ENCODE measurements at places on chromosomes 7 and 10.

DNA sequence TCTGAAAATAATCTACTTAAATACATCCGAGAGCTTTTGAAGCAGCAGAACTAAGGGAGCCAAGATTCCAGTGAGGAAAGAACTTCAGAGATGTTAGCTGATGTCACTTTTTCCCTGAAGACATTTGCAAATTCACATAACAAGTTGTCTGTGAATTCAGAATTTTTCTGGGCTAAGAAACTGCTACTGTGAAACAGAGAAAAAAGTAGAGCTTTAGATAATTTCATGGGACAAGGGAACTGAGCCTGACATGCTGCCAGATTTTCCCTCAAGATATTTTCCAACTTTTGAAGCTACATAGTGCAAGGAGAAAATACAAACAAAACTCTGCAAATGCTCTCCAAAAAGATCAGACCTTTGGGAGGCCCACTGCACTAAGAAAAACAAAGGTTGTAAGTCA lies 484.2 kb downstream of the ANKRD7 start:
- no peak for DNase-seq

DNA sequence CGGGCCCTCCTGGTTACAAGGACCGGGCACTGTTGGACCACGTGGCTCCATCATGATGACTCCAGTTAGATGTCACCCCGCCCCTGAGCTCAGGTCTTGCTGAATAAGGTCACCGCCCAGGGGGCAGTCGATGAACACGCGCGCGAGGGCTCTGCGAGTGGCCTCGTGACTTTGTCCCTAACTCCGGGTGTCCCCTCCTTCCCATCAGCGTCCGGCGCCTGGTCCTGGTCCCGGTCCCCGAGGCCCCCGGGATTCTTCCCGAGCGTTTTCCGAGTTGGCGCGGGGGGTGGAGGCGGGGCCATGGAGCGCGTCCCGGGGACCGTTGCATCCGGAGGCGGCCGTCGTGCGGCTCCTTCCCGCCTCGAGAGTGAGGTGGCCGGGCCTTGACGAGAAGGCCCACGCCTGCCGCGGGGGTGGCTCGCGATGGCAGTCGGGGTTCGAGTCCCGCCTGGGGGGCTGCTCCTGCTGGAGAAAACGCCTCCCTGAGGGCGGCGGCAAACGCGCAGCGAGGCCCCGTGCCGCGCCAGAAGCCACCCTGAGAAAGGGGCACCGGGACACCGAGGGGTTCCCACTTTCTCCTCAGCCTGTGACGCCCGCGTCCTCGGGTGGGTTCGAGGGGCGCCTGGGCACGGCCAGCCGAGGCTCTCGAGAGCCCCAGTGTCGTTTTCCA lies 569 bp upstream of the NPTX2 start:
- no peak for DNase-seq

- DNase-seq: no peak
Measured at GRCh38 chr10:96840841-96841518, 8.9 kb downstream of the LCOR start.

GRCh38 chr7:153370092-153370491 lies 610.5 kb downstream of the ACTR3B start:
- no peak for DNase-seq

- no peak for DNase-seq
Measured at GRCh38 chr7:90178166-90178565, 23.9 kb downstream of the STEAP1 start.

GRCh38 chr10:49610114-49610457 lies at the start of gene SLC18A3:
Gene SLC18A3, plus strand, starts transcription at chr10:49610310. Its CDS starts 431 bp downstream, at chr10:49610741.
- no peak for DNase-seq

- no peak for DNase-seq
Measured at GRCh38 chr10:71316786-71317160, 2.3 kb upstream of the SLC29A3 start.

DNA sequence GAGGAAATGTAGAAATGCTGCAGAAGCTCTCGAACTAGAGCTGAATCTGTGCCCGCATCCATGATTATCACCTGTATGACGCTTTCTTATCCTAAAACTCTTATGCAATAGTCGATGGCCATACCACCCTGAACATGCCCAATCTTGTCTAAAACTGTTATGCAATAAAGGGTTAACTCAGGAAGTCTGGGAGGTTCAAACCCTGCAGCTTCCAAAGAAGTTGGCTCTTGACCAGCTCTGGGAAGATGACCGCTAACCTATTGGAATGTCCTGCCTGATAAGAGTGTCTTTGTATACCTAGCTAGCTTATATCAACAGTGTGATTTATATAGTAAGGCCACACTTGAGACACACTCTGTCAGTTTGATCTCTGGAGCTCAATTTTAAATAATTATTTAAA lies 3.4 kb upstream of the C10orf88 start:
- no peak for DNase-seq

DNA sequence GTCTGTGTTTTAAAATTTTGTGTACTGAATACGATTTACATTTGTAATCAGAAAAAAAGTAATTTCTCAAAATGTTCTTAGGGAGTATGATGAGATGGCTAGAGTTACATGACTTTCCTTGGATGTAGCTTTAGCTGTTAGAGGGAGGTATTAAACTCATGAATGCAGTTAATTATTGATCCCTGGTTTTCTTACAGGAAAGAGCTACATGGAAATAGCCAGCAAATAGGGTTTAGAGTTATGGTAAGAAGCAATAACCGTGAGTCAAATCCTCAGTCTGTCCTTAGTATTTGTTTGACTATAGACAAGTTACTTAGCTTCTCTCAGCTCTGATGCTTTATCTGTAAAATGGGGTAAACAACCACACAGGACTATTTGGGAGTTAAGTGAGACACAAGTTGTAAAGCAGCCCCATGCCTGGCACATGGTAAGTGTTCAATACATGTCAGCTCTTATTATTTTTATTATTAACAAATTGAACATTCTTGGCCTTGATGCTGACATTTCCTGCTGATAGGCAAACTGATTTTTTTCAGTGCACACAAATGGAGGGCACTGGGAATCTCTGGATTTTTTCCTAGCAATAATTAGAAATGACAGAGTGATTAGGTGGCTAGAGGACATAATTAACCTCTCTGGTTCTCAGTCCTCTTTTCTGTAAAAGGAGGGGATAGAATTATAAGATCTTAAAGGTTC lies 204.5 kb upstream of the PHYHIPL start:
- no peak for DNase-seq

DNA sequence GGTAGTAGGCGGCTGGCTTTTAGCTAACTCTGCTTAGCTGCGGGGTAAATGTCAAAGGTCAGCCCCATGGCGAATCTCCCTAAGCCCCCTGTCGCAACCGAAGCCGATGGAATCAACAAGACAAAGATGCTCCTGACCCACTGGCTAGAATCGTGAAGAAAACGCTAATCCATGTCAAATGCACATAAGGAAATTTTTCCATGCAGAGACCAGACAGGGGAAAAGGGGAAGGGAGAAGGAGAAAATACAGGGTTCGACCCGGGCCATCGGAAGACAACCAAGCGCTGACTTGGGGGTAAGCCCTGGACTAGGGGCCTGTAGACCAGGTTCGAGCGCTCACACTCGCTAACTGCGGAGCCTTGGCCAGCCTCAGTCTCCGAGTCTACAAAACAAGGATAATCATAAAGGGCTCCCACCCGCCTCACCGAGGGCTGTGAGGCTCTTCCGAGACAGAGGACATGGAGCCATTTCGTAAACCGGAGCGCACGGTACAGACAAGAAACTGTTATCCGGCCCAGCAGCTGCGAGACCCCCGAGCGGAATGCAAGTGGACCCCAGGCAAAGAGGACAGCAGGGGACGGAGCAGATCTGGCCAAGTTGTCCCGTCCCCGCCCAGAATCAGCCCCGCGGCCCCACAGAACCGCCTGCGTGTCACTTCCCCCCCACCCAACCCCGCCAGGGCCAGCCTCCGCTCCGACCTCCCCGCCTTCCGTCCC lies 507 bp downstream of the SAR1A start:
- no peak for DNase-seq

DNA sequence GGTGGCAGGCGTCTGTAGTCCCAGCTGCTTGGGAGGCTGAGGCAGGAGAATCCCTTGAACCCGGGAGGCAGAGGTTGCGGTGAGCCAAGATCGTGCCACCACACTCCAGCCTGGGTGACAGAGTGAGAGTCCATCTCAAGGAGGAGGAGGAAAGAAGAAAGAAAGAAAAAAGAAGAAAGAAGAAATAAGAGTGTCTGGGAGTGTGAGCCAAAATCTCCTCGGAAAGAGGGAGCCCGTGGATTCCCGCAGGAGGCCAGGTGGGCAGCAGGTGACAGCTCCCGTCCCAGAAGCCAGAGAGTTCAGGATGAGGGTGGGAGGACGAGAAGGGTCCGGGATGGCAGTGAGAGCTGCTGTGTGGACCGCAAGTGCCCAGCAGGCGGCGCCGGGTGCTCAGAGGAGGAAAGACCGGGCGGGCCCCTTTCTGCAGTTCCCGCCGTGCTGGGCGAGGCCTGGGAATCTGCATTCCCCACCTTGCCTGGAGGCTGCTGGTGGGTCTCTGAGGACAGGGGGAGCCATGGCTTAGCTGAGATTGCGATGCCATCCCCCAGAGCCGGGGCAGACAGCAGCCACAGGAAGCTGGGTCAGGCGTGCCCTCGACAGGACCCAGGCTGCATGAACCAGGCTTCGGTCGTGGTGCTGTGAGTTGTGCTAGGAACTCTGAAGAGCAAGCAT lies 17.1 kb upstream of the AMZ1 start:
- DNase-seq: peak; percentile 60

GRCh38 chr7:82623812-82624211 lies 180.2 kb upstream of the CACNA2D1 start:
- no peak for DNase-seq

DNA sequence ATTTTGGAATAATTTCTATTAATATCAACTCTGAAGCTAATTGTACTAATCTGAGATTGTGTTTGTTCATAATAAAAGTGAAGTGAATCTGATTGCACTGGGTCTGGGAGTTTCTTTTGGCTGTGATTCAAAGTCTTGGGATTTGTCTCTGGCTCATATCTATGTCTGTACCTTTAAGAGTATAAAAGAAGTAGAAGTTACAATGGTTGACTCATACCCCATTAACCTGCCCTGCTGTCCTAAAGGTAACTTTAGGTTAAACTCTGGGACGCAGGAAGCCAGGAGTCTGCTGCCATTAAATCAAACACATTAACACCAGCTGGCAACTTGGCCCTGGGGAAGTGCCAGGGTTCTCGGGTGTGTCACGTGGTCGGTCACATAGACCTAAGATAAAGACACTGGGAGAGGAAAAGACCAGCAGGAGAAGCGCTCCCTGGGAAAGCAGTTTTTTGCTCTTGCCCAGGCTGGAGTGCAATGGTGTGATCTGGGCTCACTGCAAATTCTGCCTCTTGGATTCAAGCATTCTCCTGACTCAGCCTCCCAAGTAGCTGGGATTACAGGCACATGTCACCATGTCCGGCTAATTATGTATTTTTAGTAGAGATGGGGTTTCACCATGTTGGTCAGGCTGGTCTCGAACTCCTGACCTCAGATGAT lies 17.8 kb downstream of the SCD start:
- DNase-seq: no peak

- no peak for DNase-seq
Measured at GRCh38 chr10:21993360-21994001, 10.0 kb downstream of the DNAJC1 start.

- no peak for DNase-seq
Measured at GRCh38 chr7:30708983-30709382, 26.7 kb upstream of the CRHR2 start.

- DNase-seq: no peak
Measured at GRCh38 chr7:155878674-155879073, 66.4 kb upstream of the SHH start.

DNA sequence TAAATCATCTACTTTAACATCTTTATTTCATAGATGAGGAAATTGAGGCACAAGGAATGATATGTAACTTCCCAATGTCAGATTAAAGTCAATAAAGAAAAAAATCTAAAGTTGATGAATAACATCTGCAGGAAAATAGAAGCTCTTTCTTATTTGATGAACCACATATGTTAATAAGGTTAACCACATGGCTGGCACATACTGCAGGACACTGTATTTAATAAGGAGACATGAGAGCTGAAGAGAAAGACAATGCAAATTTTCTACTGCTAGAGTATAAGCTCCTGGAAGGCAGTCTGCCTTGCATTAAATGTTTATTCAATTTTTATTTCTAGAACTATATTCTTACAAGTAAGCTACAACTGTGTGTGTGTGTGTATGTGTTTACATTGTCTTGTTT lies 4.4 kb downstream of the RAB11FIP2 start:
- no peak for DNase-seq

GRCh38 chr7:142303650-142304049 lies 45.8 kb upstream of the PRSS58 start:
- DNase-seq: no peak

DNA sequence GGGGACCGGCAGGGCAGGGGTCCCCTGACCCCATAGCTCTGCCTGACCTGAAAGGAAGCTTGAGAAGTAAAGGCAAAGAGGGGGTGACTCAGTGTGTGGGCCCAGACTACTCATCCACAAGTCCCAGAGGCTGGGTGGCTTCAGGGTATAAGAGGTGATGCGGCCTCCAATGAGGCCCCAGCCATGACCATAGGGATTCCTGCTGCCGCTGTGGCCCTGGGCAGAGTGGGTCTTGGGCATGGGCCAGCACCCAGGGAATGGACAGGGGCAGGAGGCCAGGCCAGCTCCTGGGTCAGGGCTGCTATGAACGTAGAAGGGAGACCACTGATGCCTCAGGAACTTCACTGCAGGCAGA lies 64.4 kb upstream of the EBF3 start:
- no peak for DNase-seq

DNA sequence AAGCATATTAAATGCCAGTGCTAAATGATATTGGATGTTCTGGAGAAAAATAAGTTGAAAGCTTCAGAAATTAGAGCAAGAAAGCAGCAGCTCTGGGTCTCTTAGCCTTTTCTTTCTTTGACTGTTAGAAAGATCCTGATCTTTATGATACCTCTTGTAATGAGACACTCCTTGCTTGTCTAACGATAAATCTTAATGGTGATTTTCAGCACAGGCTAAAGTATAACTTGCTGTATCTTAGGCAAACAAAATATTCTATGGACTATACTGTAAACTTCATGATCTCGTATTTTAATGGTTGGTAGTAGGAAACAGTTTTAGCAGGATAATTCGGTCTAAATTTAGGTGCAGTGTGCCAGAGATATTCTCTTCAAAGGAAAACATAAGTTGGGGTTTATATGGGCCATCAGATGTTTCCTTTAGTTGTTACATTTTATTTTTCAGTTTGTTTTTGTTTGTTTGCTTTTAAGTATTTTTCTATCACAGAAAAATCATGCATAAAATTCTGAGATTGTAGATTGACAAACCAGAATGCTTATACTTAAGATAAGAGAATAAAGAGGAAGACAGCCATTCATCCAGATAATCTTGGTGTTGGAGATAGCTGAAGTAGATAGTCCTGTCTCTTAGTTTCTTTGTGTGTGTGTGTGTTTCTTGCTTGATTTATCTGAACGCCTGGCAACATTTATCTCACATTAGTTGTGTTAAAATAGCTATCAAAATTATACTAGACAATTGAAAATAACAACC lies 4.7 kb downstream of the CASD1 start:
- DNase-seq: no peak

All from activated naive CD4-positive, alpha-beta T cell (primary cell).